ENCODE measurements at places on chromosomes 1 and 21.

GRCh38 chr1:200436436-200436835 lies 26.6 kb upstream of the ZNF281 start:
- no peaks in the 10 kb centered on the region for H3K27me3 ChIP-seq
- H3K4me1 ChIP-seq = peaks cover 23% of the 10 kb centered on the region
- no peaks in the 10 kb centered on the region for H3K36me3 ChIP-seq
- H3K27ac ChIP-seq = no peak overlapping the region
- DNase-seq = no peak

DNA sequence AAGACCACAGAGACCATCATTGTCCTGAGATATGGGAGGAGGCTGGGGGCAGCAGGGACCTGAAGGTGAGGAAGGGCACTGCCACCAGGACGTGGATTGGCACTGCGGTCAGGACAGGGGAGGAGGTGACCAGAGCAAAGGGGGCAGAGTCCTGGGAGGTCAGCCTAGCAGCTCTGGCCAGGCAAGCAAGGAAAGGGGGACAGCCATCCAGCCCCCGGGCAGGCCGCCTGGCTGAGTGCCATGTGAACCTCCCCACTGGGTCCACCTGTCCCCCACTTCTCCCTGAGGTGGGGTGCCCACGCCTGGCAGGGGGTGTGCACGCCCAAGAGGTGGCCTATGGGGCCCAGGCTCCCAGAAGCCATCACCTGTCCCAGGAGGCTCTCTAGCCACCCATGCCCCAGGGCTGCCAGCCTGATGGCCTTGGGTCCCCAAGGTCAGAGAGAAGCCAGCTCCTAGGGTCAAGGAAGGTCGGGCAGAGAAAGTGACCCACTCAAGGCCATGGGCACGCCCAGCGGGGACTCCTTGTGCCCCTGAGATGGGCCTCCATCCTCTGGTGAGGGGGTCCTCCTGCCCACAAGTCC lies 17.6 kb upstream of the PTTG1IP start:
- H3K4me1 ChIP-seq = peaks cover 9% of the 10 kb centered on the region
- H3K27ac ChIP-seq = peak overlapping the region; percentile 44
- peaks cover 77% of the 10 kb centered on the region for H3K36me3 ChIP-seq
- no peak overlapping the region for H3K4me3 ChIP-seq
- DNase-seq = no peak
- no peaks in the 10 kb centered on the region for H3K27me3 ChIP-seq

GRCh38 chr1:36224537-36225282 lies 467 bp downstream of the THRAP3 start:
- no peak for DNase-seq
- H3K27me3 ChIP-seq = no peaks in the 10 kb centered on the region
- peak overlapping the region; percentile 99 for H3K27ac ChIP-seq
- peaks cover 60% of the 10 kb centered on the region for H3K36me3 ChIP-seq
- H3K4me3 ChIP-seq = peak overlapping the region; percentile 97

DNA sequence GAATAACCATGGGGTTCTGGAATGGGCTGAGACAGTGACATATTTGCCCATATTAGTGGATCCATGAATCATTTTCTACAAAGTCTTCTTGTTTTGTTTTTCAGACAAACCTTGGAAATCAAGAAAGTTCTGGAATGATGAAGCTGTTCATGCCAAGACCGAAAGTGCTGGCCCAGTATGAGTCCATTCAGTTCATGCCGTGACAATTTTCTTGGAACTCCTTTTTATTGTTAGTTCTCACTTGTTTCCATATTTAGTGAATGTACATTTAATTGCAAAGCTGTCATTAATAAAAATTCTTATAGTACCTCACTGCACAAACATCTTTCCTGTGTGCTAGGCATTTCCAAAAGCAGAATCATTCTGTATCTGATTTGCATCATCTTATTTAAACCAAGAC lies 100.6 kb upstream of the KCNJ15 start:
- no peaks in the 10 kb centered on the region for H3K36me3 ChIP-seq
- H3K4me1 ChIP-seq = no peaks in the 10 kb centered on the region
- peaks cover 41% of the 10 kb centered on the region for H3K27me3 ChIP-seq
- no peak for DNase-seq
- no peak overlapping the region for H3K4me3 ChIP-seq
- no peak overlapping the region for H3K27ac ChIP-seq

- no peak for DNase-seq
- no peaks in the 10 kb centered on the region for H3K4me1 ChIP-seq
- no peak overlapping the region for H3K4me3 ChIP-seq
Observed at GRCh38 chr1:162388615-162389014, 7.1 kb downstream of the C1orf226 start.

GRCh38 chr1:148308832-148309458 lies 156.9 kb upstream of the NBPF11 start:
- no peak overlapping the region for H3K4me3 ChIP-seq
- no peak for DNase-seq
- peaks cover 8% of the 10 kb centered on the region for H3K4me1 ChIP-seq
- peaks cover 77% of the 10 kb centered on the region for H3K27me3 ChIP-seq

- H3K27ac ChIP-seq = no peak overlapping the region
- no peak for DNase-seq
- H3K4me3 ChIP-seq = no peak overlapping the region
Observed at GRCh38 chr1:202007805-202008489, 2.4 kb upstream of the ELF3 start.

- H3K27me3 ChIP-seq = peaks cover 28% of the 10 kb centered on the region
- no peak overlapping the region for H3K27ac ChIP-seq
- H3K36me3 ChIP-seq = no peaks in the 10 kb centered on the region
- DNase-seq = no peak
- no peaks in the 10 kb centered on the region for H3K4me1 ChIP-seq
Observed at GRCh38 chr1:161478985-161479384, 26.3 kb upstream of the FCGR2A start.

- H3K27ac ChIP-seq = no peak overlapping the region
- H3K36me3 ChIP-seq = no peaks in the 10 kb centered on the region
- no peaks in the 10 kb centered on the region for H3K4me1 ChIP-seq
- no peak for DNase-seq
Observed at GRCh38 chr21:8993284-8993942, 1528.0 kb upstream of the TPTE start.

DNA sequence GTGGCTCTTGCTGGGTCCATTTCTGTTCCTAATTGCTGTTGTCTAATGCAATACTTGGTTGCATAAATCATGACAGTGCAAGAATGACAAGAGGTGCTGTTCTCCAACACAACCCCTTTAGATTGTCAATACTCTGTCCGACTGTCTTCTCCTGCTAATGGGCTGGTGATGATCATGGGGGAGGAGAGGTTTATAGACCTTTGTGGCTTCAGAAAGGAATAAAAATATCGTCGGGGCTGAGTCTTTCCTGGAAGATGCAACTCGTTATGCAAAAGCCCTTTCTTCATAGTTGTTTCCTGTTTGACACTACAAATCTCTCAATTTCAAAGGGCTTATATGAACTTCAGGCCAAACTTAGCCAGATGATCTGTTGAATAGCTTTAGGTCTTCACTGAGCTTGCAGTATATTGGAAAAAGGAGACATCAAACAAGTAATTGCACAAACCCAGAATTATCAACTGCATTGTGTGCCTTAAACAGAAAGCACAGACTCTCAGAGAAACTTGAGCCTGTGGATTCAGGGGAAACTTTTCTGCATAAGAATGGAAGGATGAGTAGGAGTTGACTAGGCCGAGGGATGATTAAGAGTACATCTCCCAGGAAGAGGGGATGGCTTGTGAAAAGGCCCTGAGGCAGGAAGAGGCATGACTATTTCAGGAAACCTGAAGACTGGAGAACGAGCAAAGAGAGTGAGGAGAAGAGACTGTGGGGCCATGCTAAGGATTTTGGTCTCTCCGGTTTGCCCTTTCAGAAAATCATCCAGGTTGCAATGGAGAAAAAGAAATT lies 107.6 kb downstream of the TSEN15 start:
- DNase-seq = no peak
- H3K27ac ChIP-seq = no peak overlapping the region
- no peaks in the 10 kb centered on the region for H3K36me3 ChIP-seq
- no peak overlapping the region for H3K4me3 ChIP-seq
- peaks cover 7% of the 10 kb centered on the region for H3K4me1 ChIP-seq

DNA sequence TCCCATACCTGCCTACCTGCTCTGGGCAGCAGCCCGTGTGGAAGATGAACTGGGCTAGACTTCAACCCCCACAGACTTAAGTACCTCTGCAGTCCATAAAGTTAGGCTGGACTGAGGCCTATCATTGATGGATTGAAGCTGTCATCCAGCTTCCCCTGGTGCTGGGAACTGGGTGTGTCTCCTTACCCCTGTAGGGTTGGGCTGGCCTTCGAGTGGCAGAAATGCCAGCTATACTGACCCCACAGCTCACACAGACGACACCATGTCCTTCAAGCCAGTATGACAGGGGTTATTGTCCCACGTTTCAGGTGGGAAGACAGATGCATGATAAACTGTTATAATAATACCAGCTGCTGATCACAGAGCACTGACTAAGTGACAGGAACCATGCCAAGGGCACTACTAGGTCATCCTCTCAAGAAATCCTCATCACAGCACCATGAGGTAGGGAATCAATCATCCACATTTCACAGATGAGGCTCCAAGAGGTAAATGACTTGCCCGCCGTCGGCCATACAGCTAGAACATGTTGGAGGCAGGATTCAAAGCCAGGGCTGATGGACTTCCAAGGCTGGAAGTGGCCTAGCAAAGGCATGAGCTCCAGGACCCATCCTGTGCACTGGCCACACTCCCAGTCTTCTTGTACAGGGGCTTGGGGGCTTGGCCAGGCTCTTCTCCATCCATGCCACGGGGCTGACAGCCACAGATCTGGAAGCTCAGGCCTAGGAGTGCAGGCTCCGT lies at the start of gene BEST4:
Gene BEST4, minus strand, starts transcription at position 51 of the 741 bp plus-strand sequence. CDS start 465 bp downstream, outside the sequence.
- no peak within 1 kb of the TSS for H3K27ac ChIP-seq
- peaks cover 29% of the 10 kb centered on the region for H3K4me1 ChIP-seq
- H3K4me3 ChIP-seq = no peak within 1 kb of the TSS
- H3K36me3 ChIP-seq = peaks cover 3% of the 10 kb centered on the region

DNA sequence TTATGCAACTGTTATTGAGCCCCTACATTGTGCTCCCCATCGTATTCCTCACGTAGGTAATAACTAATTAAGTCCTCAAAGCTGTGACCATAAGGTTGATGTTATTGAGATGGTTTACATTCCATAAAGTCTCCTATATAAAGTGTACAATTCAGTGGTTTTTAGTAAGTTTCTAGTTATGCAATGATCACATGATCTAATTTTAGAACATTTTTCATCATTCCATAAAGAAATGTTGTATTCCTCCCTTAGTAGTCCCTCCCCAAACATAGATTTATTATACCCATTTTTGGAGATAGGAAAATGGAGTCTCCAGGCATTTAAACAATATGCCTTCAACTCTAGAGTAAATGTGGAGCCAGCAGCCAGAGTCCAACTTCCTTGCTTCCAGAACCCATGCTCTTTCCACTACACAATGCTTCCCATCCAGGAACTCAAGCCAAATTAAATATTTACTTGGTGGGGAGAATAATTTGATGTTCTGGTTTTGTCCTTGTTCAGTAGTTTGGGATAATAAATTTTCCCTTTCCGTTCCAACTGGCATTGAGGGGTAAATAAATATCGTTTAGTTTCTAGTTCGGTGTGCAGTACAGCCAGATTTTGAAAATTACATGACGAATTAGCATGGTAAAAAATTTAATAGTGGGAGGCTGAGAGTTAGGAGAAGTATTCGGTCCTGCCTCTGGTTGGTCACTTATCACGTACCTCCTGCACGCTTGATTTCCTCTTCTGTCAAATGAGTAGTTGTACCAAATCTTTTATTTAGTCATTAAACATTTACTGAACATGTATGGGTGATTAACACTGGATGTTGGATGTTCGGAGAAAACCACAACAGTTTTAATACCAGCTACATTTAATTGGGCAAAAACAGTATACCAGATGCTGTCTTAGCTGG lies 66.3 kb downstream of the CACHD1 start:
- H3K4me1 ChIP-seq = peaks cover 42% of the 10 kb centered on the region
- no peaks in the 10 kb centered on the region for H3K36me3 ChIP-seq
- H3K27me3 ChIP-seq = no peaks in the 10 kb centered on the region
- H3K27ac ChIP-seq = no peak overlapping the region
- no peak overlapping the region for H3K4me3 ChIP-seq

GRCh38 chr1:221880182-221880581 lies 138.3 kb upstream of the DUSP10 start:
- H3K36me3 ChIP-seq = no peaks in the 10 kb centered on the region
- H3K4me3 ChIP-seq = no peak overlapping the region
- H3K4me1 ChIP-seq = peaks cover 19% of the 10 kb centered on the region
- peaks cover 12% of the 10 kb centered on the region for H3K27me3 ChIP-seq

DNA sequence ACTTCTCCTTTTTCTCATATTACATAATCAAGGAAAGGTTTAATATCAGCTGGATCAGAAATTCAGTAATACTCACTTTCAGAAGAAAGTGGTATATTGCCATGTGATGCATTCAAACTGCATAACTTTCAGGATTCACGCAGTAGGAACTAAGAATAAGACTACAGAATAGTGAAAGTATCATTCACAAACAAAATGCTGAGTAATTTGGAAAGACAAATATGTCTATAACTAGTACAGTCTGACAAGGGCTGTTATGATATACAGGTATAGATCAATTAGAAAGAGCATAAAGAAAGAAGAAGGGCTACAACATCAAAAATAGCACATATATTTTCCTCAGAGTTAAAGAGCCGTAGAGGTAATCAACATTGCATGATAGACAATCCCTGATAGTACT lies 871.5 kb upstream of the TMPRSS15 start:
- no peaks in the 10 kb centered on the region for H3K36me3 ChIP-seq
- no peaks in the 10 kb centered on the region for H3K27me3 ChIP-seq
- H3K27ac ChIP-seq = no peak overlapping the region
- no peak for DNase-seq
- H3K4me1 ChIP-seq = no peaks in the 10 kb centered on the region
- no peak overlapping the region for H3K4me3 ChIP-seq

GRCh38 chr1:58933599-58933926 lies 149.7 kb upstream of the JUN start:
- no peaks in the 10 kb centered on the region for H3K36me3 ChIP-seq
- H3K27ac ChIP-seq = no peak overlapping the region
- no peak overlapping the region for H3K4me3 ChIP-seq

DNA sequence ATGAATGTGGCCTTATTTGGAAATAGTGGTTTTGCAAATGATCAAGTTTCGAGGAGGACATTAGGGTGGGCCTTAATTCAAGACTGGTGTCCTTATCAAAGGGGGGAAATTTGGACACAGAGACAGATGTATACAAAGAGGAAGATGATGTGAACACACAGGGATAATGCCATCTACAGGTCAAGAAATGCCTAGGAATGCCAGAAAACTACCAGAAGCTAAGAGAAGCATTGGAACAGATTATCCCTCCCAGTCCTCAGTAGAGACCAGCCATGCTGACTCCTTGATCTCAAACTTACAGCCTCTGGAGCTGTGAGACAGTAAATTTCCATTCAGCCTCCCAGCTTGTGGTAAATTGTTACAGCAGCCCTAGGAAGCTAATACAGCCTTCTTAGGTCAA lies 151.4 kb downstream of the PTGER3 start:
- no peak overlapping the region for H3K4me3 ChIP-seq
- no peaks in the 10 kb centered on the region for H3K4me1 ChIP-seq
- no peak for DNase-seq
- H3K27me3 ChIP-seq = no peaks in the 10 kb centered on the region
- no peak overlapping the region for H3K27ac ChIP-seq

GRCh38 chr1:1328254-1328653 lies 2.8 kb upstream of the TAS1R3 start:
- H3K36me3 ChIP-seq = peaks cover 14% of the 10 kb centered on the region
- H3K27me3 ChIP-seq = no peaks in the 10 kb centered on the region
- no peak overlapping the region for H3K4me3 ChIP-seq
- peaks cover 21% of the 10 kb centered on the region for H3K4me1 ChIP-seq
- no peak for DNase-seq
- no peak overlapping the region for H3K27ac ChIP-seq

Data from activated T-cell treated with anti-CD3 and anti-CD28 coated beads, Interleukin-2, amount 50 U/mL, for 24 hours (primary cell).